ENCODE measurements at places on chromosomes 5 and 9.

GRCh38 chr9:81680506-81680905, 8.8 kb downstream of the TLE1 start:
- no peak for DNase-seq

GRCh38 chr5:1492757-1493156, 31.0 kb downstream of the LPCAT1 start:
- DNase-seq: no peak

- no peak for DNase-seq
Observed at GRCh38 chr9:19429595-19429994, 20.8 kb downstream of the ACER2 start.

GRCh38 chr5:57441557-57441956, 41.1 kb downstream of the ACTBL2 start:
- peak; percentile 3 for DNase-seq

DNA sequence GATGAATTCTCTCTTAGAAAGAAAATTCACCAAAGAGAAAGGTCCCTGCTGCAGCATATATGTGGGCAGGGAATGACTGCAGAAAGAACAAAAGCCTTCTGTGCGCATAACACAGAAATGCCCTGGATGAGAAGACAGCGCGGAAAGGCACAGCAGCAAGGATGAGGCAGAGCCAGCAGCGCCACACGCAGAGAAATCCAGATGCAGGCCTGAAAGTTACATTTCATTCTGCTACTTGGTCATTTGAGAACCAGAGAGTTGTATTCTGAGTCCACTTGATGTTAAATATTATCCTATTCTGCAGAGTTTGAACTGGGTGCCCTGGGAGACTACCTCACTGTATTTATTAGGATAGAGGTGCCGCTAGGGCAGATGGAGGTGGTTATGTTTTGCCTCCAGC, 68.5 kb downstream of the GLDC start:
- DNase-seq: no peak

- DNase-seq: no peak
Observed at GRCh38 chr9:121613009-121613752, 38.3 kb upstream of the DAB2IP start.

All from activated CD4-positive, alpha-beta T cell treated with anti-CD3 and anti-CD28 coated beads for 48 hours (primary cell).